ENCODE measurements at places on chromosomes 5 and 9. TPM values are rescaled to one million over a fixed set of nuclear protein-coding genes. Genes with fewer than 3 reads are reported as not detected.

- H3K36me3 ChIP-seq, result no peaks in the 10 kb centered on the region
- H3K4me1 ChIP-seq, result no peaks in the 10 kb centered on the region
- no peak overlapping the region for H3K4me3 ChIP-seq
- no peak overlapping the region for H3K27ac ChIP-seq
- DNase-seq, result no peak
Measured at GRCh38 chr5:67813877-67814539, 401.5 kb upstream of the PIK3R1 start.

TRAF1 gene
- 70.1 TPM for total RNA-seq

DNA sequence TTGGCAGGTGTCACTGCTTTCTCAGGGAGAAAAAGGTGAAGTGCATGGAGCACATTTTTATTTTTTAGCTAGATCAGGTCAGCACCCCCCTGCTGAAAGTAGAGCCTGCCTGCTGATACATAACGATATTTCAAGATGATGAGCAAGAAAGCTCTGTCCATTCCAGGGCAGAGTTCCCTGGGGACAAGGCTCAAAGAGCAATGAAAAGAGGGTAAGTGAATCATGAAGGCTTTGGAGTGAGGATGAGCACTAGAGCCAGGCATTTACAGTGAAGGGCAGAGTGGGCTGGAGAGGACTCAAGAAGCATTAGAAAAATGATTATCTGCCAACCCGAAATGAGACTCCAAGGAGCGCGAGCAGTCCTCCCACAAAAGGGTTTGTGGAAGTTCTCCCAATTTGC is 345.7 kb downstream of the TLE4 start:
- no peaks in the 10 kb centered on the region for H3K36me3 ChIP-seq
- no peaks in the 10 kb centered on the region for H3K27me3 ChIP-seq
- no peak overlapping the region for H3K4me3 ChIP-seq
- DNase-seq, result no peak

GRCh38 chr5:150411245-150411979 is 1.3 kb downstream of the CD74 start:
- peak overlapping the region; percentile 83 for H3K4me3 ChIP-seq
- H3K36me3 ChIP-seq, result peaks cover under 1% of the 10 kb centered on the region
- H3K27me3 ChIP-seq, result no peaks in the 10 kb centered on the region
- H3K4me1 ChIP-seq, result peaks cover 35% of the 10 kb centered on the region
- DNase-seq, result peak; percentile 75

DNA sequence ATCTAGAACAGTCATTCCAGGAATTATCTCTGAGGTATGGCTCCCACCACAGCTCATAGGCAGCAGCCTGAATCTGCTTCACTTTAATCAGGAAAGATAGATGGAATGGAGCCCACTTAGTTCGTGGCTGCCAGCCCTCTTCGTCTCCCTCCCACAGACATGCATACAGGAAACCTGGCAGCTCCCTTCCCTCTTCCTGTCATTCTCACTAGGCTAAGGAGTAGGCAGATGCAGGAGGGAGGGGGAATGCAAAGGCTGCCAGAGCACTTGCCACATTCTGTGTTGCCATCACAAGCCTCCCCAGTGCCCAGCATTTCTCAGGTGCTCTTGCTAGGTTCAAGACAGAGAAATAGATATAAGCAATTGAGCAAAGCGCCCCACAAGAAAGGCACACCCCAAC is 378.9 kb downstream of the ELAVL2 start:
- no peaks in the 10 kb centered on the region for H3K27me3 ChIP-seq
- H3K4me1 ChIP-seq, result no peaks in the 10 kb centered on the region

DNA sequence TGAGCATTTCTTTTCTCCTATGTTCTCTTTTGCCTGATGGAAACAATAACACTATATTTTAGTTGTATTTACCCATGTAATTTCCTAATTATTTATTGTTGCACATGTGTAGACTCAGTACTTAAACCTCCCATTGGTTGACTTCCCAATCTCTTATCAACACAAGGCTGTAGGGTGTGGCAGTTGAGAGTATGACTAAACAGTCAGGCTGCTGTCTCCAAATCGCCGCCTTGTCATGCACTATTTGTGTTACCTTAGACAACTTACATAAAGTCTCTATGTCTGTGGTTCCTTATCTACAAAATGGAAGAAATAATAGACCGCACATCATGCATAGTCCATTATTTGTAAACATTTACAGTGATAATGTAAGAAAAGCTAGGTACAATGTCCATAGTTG is 68.9 kb upstream of the EFNA5 start:
- H3K4me1 ChIP-seq, result no peaks in the 10 kb centered on the region
- H3K27me3 ChIP-seq, result no peaks in the 10 kb centered on the region
- H3K4me3 ChIP-seq, result no peak overlapping the region

DNA sequence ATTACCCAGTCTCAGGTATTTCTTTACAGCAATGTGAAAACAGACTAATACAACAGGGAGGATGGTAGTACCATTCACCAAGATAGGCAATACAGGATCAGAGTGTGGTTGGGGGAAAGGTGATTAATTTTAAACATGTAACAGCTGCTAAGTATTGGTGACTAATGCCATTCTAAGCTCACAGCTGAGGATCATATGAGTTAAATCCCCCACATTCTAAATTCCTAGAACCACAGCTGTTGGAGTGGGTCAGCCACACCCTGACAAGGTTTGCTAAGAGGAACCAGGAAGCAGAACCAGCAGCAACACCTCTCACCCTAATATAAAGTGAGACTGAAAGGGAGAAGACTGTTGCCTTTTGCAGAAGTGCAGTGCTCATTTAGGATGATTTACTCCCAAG is 24.8 kb downstream of the HSPB3 start:
- H3K27me3 ChIP-seq, result no peaks in the 10 kb centered on the region
- no peak for DNase-seq
- H3K36me3 ChIP-seq, result no peaks in the 10 kb centered on the region
- H3K4me1 ChIP-seq, result no peaks in the 10 kb centered on the region
- no peak overlapping the region for H3K27ac ChIP-seq

CENPK gene
- total RNA-seq, result 8.9 TPM

Measured in naive thymus-derived CD4-positive, alpha-beta T cell (primary cell).